Muscle of leg (tissue), 16 donors: ENCODE measurements at places on chromosomes 7 and 10. TPM values are rescaled to one million over a fixed set of nuclear protein-coding genes. Genes with fewer than 3 reads are reported as not detected.

DNA sequence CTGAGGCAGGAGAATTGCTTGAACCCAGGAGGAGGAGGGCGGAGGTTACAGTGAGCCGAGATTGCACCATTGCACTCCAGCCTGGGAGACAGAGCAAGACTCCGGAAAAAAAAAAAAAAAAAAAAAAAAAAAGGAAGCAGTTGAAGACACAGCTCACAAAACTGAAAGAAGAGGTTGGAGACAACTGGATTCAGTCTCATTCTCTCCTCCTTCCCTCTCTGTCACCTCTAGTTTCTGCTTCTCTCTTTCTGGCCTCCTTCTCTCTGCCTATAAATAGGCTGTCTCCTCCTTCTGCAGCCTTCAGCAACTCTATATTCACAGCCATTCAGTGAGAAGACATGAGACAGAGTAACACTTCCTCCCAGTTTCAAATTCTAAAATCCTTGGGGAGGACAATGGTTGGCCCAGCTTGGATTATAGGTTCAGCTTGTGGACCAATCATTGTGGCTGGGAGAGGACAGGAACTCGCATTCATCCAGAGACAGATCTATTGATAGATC lies 125.6 kb upstream of the HABP2 start:
- DNase-seq, result peak; percentile 78

GRCh38 chr10:89670926-89671325 lies 25.9 kb upstream of the PANK1 start:
- peak; percentile 43 for DNase-seq

GRCh38 chr10:88582806-88583583 lies at the start of gene RNLS:
Gene RNLS (minus strand): TSS chr10:88583318.
- DNase-seq, result peak; percentile 75

DNA sequence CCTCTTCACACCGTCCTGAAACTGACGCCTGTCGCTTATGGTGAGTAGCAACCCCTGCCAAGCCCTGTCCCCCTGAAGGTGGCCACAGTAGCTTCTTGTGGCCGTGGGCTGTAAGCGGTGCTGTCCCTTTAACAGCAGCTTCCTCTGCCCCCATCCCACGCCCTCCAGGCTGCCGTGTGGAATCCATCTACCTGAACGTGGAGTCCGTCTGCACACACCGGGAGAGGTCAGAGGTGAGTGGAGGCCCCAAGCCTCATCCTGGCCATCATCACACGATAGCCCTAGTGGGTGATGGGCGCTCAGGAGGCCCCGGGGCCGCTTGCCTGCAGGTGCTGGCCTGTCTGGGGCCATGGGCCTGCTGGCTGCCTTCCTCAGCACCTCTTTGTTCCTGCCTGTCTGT lies 21.2 kb downstream of the PFKFB3 start:
- no peak for DNase-seq

GRCh38 chr10:15253951-15254807 lies 85.7 kb upstream of the NMT2 start:
- no peak for DNase-seq

GRCh38 chr7:27834179-27834921 lies 94.4 kb downstream of the TAX1BP1 start:
- no peak for DNase-seq

DNA sequence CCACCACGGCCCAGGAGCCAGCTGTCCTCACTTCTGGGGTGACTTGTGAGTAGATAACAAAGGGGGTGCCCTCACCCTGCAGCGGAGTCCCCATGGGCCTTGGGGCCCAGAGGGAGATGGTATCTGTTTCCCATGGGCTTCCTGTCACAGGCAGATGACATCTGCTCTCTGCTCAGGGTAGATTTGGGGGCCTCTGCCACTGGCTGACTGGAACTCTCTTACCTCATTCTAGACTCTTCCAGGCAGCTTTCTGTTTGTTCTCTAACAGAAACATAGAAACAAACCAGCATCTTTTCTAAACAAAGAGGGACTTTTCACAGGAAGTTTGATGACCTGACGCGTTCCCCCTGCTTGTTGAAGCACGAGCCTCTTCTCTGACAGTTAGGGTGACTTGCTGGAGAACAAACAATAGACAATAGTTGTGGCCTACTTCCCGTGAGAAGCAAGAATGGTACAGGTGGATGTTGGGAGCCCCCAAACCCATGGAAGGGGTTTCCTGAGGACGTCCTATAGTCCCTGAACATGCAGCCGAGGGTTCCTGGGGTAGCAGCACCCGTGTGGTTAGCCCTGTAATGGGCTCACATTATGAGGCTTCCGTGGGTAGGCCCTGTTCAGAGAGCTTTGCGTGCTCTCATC lies 61.6 kb downstream of the GRK5 start:
- peak; percentile 55 for DNase-seq

DNA sequence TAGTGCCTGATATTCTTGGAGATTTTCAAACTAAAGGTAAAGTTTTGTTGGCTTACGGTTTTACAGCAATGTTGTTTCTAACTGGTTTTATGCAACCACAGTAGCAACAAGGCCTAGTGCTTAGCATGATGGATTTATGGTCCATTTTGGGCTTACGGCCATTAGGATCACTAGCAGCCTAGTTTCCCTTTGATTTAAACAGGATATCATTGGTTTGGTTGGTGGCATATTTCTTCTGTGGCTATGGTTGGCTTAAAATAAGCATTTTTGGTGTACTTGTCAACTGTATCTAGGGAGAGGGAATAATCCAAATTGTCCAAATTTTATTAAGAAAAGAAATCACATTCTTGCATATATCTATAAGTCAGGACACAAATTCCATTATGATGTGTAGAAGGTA lies 194.0 kb downstream of the HDAC9 start:
- no peak for DNase-seq

The CRPPA gene
- 6.6 TPM for total RNA-seq
